Stomach (tissue), 19 donors: ENCODE measurements at places on chromosomes 5 and 9.
A peak's percentile ranks its signal among the peaks of the same experiment; 100 is the strongest.

DNA sequence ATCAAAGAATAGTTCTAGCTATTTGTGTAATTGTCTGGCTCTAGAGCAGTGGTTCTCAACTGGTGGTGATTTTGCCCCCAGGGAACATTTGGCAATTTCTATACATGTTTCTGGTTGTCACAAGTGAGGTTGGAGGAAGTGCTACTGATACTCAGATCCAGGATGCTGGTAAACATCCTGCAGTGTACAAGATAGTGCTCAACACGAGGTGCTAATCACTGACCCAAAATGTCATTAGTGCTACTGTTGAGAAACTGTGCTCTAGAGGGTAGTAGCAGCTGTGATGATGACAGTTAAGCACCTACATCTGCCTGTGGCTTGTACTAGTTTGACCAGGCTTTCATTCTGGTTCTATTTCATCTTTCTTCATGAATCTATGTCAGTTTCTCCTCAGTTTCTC lies 22.1 kb downstream of the LRRC19 start:
- no peak for DNase-seq

DNA sequence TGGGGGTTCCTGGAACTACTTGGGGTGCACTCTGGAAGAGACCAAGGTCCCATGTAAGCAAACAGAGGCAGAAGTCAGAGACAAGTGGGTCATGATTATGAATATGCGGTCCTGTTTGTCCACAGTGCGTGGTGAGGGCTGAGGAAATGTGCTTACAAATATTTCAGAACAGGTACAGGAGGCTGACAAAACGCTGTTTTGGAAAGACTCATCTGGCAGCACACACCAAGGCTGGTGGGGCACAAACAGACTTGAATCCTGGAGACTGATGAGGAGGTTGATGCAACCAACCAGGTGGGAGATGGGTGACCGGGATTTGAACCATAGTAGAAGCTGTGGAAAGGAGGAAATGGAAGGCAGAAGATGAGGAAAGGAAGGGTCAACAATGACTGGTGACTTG lies 83.8 kb downstream of the ADRB2 start:
- no peak for DNase-seq

DNA sequence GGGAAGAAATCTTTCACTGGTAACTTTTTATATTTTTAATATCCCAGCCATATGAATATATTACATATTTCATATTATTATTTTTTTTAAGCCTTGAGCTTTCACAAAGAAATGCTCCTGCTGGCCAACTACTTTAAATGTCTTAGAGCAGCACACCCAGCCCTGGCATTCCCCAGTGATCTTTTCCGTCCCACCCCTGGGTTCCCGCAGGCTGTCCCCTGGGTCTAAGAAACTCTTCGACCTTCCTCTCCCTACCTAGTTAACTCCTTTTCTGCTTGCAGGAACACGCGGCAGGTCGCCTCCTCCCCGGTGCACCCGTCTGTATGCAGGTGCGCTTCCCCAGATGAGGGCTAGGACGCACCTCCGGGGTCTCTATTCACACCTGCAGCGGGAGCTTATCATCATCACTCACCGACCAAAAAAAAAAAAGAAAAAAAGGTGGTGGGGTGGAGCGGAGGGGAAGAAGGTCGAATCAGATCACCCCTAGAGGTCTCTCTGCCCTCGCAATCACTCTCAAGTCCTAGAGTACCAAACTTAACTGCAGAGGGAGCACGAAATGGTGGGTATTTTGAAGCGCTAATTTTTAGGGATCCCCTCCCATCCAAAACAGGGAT lies 696 bp downstream of the ZFP62 start:
- no peak for DNase-seq

DNA sequence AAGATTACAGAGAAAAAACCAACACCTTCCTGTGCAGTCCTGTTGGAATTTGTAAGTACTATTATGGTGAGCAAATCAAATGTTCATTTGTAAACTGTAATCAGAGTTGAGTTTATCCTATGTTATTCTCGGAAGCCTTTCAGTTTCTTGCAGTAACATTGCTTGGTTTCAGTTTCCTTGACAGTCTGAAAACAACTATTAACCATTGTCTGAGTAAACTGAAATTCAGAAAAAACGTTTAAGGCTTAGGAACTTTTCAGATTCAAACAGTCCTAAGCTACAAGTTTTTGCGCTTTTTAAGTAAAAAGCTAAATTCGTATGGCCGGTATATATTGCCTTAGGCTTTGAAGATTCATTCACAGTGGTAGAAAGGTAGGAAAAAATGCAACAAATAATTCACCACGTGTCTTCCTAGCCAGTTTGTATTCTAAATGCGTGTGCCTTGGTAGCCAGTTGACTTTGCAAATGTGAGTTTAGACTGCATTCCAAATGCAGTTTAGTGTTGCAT lies 2.5 kb downstream of the GPBP1 start:
- DNase-seq = peak; percentile 67

DNA sequence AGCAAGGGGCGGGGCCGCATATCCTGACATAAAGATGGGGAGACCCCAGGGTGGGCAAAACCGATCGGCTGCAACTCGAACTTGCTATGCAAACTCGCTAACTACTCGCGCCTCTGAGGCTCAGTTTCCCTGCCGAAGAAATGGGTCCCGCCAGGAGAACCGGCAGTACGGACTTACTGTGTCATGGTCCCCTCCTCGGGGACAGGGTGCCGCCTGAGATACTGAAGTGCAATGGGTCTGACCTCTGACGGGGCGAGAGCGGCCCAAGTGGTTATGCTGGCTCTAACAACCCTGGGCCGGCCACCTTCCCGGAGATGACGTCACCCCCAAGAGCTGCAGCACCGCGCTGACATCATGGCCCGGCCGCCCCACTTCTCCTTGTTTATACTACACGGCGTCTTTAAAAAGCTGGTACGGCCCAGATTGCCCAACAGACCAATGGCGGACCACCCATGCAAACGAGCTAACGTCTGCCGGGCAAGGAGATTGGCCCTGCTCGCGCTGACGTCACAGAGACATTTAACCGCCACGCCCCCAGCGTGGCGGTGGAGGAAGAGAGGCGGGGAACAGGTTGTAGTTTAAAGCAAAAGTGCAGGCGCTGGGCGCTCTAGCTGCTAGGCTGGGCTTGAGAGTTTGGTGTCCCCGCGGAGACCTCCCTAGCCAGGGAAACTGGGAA lies 490 bp upstream of the RNF44 start:
- peak; percentile 99 for DNase-seq

DNA sequence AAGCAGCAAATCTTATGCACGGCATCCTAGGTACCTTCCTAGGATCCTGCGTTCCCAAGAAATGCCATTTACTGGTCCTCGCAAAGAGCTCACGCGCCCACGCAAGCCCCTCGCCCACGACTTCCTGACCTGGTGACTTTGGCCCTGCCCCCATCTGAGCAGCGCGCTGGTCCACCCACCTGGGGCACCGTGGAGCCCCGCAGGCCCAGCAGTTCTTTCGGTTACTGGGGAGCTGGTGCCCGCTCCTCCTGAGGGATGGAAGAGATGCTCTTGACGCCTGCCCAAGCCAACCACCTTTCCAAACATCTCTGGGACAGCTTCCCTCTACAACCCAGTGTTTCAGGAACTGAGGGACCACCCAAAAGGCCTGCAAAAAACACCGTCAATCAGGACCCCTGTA lies 16.7 kb downstream of the EQTN start:
- no peak for DNase-seq

GRCh38 chr5:108432024-108432423 lies 50.1 kb upstream of the FBXL17 start:
- DNase-seq = no peak

DNA sequence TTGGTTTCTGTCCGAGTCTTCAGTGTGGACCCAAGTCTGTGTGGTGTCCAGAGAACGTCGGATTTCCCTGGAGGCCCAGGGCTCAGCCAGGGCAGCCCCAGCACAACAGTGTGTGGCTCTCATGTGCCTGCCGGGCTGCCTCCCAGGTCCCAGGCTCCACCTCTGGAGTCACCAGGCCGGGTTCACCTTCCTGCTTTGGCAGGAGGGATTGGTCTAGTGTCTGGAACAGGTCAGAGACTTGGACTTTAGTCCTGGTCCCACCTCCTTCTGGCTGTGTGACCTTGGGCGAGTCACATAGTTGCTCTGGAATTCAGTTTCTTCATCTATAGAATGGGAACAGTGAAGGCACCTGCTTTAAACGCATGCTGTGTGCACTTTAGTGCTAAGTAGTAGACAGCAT lies 3.2 kb downstream of the DOLPP1 start:
- DNase-seq = no peak

DNA sequence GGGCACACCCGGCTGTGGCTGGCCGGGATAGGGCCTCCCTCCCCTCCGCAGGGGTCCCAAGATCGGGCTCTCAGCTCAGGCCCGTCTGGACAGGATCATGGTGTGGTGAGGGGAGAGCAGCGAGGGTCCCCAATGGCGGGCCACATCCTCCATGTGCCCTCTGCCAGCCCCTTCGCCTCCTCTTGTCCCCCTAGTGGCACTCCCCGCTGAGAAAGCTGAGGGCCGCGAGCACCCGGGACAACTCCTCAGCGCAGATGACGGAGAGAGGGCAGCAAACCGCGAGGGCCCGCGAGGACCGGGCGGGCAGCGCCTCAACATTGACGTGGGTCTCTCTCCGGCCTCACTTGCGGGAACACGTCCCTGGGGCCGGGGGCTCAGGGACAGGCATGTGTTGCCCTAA lies 24.6 kb downstream of the NKD2 start:
- DNase-seq = no peak

DNA sequence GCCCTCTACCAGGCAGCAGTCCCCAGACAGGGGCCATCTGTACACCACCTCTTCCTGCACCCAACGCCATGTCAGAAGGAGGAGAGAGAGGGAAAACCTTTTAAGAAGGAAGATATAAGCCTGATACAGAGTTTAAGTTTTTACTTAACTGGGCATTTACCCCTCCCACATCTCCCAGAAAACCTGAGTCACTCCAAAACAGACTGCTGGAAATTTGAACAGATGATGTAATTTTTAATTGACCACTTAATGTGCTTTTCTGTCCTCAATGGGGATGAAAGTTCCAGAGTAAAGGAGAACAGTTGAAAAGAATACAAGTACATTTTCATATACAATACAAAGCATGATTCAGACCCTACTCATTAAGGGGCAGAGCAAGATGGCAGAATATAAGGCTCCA lies 63.9 kb downstream of the TTC39B start:
- no peak for DNase-seq

DNA sequence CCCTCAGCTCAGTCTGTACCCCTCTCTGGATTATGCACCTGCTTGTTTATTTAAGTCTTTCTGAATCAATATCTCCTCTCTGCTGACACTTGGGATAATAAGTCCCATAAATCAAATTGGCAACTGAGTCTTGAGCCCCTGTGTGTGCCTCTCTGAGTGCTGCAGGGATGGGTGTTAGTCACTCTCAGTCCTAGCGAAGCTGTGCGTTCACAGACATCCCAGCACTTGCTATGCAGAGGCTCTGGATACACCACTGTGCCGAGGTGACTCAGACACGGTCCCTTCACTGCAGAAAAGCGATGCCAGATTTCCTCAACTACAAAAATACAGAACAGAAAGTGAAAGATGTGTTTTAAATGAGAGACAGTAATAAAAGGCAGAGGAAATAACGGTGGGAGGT lies 4.1 kb upstream of the KCNMB1 start:
- DNase-seq = no peak

DNA sequence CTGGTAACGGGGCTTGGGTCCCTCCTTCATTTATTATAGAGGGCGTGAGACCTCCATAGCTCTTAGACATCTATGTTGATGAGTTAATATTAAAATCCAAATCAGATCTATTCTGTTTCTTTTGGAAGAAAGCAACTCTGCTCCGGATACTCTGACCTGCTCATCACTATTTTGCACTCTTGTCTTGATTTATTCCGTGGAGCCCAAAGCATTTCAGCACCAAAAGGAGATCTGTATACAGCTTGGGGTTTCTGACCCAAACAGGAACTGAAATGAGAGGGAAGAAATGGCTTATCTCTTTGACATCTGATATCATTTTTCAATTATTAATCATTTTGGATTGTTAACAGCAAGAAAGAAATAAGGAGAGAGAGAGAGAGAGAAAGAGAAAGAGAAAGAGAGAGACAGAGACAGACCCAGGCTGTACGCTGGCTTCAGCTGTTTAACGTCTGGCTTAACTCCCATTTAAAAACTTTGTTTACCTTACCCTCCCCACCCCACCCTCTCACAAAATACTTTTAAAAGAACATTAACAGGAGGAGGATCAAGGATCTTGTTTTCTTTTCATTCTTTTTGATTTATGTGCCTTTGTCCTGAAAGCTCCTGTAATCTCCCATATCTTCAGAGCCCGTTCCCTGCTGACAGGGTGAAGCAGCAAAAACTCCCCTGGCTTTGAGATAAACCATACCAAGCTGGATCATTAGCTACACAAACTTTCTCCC lies 231.4 kb upstream of the TUT7 start:
- DNase-seq = no peak

- DNase-seq = no peak
Measured at GRCh38 chr9:17013010-17013409, 121.8 kb upstream of the CNTLN start.

DNA sequence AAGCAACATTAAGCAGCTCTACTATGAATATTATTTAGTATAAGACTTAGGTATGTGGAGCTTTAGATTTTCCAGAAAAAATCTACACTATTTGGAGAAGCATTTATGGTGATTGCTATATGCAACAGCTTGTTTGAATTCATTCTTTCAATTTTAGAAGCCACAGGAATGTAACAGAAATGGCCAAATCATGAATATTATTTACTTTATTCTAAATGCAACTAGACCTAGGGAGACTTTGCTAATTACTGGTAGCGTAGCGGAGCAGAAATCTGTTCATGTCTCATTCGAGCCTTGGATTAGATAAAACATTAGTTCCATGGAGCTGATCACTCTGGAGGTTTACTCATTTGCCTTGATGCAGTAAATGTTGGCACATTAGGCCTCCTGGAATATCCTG lies 290.2 kb downstream of the ZNF608 start:
- no peak for DNase-seq

GRCh38 chr9:111683392-111683791 lies 22.0 kb downstream of the GNG10 start:
- DNase-seq = no peak

DNA sequence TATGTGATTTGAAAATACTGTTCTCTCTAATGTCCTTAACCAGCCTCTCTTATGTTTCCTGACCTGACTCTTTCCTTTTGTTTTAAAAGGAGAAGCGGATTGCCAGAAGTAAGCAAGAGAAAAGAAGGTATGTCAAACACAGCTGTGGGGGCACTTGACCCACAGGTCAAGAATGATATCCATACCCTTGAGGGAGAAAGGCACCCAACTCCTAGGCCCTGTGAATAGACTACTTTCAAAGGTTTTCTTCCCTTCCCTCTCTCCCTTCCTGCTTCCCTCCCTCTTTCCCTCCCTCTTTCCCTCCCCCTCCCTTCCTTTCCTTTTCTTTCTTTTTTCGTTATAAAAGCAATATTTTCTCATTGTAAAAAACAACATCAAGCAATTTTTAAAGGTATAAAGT lies 306.8 kb downstream of the TRPM3 start:
- no peak for DNase-seq

- DNase-seq = no peak
Measured at GRCh38 chr5:123701511-123702200, 189.7 kb downstream of the CSNK1G3 start.
